NCI-H2081 (cell line): ENCODE measurements at places on chromosomes 13 and 19.

GRCh38 chr19:29942404-29943261 is 594 bp downstream of the URI1 start:
- DNase-seq = peak; percentile 50

GRCh38 chr19:56476651-56477428 is at the start of gene ZNF667:
Gene ZNF667, minus strand, starts transcription at chr19:56477345. Its CDS starts 14,975 bp downstream, at chr19:56462370.
- DNase-seq = no peak

- DNase-seq = no peak
Measured at GRCh38 chr19:39154100-39154628, 28.6 kb downstream of the PAK4 start.

DNA sequence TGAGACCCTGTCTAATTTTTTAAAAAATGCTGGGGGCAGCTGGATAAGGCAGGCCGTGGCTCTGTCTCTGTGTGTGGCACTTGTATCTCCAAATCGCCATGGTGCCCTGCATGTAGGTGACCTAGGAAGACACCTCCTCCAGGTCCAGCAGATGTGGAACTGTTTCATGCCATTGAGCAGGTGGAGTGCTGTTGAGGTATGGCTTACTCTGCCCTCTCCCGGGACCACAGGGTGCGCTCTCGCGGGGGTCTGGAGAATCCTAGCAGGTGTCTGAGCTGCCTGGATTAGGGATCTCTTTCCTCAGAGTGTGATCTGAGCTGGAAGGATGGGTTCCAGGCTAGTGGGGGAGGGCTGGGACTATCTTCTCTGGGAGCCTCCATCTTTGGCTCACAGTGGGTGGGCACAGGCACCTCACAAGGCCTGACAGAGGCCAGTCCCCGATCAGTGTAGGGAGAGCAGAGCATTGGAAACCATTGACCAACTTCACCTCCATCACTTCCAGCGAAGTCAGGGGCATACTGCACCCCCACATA is 67.7 kb upstream of the TM9SF2 start:
- no peak for DNase-seq

DNA sequence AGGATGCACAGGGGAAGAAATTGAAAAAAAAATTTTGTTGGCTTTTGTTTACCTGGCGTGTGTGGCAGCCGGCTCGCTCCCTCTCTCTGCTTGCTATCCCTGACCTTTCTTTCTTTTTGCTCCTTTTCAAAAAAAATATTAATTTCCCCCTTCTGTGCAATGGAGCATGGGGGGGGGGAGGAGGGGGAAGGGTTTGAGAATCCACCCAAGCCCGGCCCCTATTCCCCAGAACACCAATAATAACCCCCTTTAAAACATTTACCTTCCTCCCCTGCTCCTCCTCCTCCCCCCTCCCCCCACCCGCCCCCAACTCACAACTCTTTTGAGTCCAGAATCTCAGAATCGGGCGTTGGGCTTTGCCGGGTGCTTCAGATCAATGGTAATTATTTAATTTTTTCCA is 28.4 kb downstream of the NFIX start:
- DNase-seq = no peak

- no peak for DNase-seq
Measured at GRCh38 chr13:100951016-100951415, 276.4 kb upstream of the TMTC4 start.

DNA sequence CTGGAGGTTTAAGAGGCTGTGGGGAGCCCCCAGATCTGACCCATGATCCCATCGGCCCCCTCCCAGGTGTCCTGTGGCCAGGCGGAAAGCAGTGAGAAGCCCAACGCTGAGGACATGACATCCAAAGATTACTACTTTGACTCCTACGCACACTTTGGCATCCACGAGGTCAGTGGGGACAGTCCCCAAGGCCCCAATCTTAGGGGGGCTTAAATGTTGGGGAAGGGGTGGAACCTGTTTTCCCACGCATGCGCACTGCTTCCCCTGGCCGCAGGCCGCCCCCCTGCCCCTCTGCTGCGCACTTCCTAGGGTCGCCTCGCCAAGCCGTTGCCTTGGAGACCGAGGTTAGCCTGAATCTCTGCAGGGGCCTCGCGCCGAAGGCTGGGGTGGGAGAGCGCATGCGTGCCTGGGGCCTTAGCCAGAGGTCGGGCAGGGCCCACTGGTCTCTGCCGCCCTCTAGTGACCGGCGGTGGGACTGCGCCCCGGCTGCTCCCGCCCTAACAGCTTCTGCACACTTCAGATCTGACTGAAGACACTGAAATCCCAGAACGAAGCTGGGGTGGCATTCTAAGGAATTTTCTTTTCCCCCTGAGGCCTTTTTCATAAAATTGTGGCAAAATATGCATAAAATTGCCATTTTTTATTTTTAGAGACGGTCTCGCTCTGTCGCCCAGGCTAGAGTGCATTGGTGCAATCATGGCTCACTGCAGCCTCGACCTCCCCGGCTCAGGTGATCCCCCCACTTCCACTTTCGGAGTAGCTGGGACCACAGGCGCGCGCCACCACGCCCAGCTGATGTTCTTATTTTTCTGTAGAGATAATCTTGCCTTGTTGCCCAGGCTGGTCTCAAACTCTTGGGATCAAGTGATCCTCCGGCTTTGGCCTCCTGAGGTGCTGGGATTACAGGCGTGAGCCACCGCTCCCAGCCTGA is 3.6 kb downstream of the PRMT1 start:
- peak; percentile 93 for DNase-seq

DNA sequence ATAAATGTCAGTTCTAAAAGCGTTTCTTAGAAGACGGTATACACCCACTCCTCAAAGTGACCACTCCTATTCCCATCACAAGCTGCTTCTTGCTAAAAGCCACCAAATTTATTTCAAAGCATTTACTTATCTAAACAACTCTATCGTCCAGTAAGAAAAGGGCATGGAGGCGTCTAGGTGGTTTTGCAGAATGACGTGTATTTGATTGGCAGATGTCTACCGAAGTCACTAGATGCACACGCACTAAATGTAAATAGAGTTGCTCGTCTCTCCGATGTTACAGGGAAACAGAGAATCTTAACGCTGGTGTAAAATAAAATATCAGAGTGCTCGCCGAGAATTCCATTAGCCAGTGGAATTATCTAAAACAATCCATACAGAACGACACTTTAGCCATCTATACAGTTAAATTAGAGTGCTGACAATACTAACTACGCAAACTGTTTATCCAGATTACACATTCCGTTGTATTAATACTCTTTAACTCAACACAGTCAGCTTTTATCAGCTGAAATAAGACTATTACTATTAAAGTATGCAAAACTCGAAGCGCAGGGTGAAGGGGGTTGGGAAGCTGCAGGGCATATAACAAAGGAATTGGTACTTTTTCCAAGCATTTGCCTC is 1.9 kb downstream of the KLF12 start:
- DNase-seq = no peak

- no peak for DNase-seq
Measured at GRCh38 chr19:17358395-17358794, 18.7 kb downstream of the PLVAP start.

- DNase-seq = no peak
Measured at GRCh38 chr13:111514610-111515306, 194.3 kb downstream of the TEX29 start.

DNA sequence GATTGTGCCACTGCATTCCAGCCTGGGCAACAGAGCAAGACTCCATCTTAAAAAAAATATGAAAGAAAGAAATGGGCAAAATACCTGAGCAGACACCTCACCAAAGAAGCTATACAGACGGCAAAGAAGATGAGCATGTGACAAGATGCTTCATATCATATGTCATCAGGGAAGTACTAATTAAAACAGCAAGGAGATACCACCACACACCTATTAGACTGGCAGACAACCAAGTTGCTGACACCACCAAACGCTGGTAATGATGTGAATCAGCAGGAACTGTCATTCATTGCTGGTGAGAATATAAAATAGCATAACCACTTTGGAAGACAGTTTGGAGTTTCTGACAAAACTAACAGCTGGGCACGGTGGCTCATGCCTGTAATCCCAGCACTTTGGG is 11.5 kb upstream of the TFDP1 start:
- no peak for DNase-seq

- no peak for DNase-seq
Measured at GRCh38 chr13:111177921-111178320, 62.8 kb downstream of the ARHGEF7 start.

- no peak for DNase-seq
Measured at GRCh38 chr13:25948910-25949309, 102.9 kb downstream of the SHISA2 start.

DNA sequence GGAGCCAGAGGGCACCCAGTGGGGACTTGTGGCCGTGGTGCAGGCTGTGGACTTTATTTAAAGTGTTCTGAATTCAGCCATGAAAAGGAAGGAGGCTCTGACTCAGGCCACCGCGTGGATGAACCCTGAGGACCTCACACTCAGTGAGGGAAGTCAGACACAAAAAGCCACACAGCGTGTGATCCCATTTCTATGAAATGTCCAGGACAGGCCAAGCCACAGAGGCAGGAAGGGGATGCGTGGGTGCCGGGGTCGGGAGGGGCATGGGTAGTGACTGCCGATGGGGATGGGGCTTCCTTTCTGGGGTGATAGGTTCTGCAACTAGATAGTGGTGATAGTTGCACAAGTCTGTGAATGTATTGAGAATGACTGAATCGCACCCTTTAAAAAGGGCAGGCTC is 8.7 kb upstream of the ZBTB7A start:
- no peak for DNase-seq

DNA sequence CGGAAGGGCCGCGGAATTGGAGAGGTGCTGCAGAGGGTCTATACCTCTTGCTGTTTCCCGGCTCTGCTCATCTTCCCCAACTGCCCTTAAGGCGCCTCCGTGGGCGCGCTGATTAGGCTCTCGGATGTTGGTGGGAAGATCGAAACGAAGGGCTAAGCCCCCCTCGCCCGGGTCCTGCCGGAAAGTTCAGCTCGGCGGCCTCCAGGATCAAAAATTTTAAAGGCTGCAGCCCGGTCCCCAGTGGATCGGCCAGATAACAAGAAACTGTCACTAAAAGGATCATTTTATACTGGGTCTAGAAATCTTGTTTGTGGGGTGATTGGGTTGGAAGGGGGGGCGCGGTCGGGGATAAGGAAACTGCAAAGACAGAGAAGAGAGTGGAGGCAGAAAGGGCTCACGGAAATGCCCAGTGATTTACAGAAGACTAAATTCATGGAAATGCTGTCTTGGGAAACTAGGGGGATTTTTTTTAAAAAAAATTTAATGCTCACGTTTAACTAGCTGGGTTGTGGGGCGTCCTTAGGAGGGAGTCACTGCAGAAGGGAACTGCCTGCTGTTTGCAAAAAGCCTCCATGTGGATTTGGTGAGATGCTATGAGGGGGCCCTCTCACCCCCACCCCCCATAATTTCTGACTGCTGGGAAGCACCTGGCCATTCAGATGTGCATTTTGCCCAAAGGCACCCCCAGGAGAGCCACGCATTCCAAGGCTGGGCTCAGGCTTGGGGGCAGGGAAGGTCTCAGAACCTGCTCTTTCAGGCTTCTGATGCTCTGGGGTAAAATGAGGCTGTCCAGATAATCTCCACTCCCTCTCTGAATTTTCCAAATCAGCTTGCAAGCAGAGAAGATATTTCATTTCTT is 7.7 kb downstream of the CDX2 start:
- DNase-seq = no peak

DNA sequence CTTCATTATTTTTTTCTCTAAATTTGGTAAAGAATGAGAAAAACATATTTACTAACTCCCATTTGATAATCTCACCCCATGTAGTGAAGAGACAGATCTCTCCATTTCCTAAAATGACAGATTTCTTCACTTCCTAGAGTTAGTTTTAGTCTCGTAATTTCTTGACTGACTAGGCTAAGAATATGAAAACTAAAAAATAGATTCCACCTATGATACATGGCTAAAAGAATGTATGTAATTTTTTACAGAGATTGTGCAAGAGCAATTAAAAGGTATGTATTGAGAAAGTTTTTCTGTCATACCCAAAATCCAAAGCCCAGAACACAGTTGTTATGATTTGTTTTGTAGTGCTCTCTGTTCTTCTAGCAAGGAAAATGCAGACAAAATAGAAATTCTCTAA is 9.5 kb downstream of the NALCN start:
- DNase-seq = no peak

DNA sequence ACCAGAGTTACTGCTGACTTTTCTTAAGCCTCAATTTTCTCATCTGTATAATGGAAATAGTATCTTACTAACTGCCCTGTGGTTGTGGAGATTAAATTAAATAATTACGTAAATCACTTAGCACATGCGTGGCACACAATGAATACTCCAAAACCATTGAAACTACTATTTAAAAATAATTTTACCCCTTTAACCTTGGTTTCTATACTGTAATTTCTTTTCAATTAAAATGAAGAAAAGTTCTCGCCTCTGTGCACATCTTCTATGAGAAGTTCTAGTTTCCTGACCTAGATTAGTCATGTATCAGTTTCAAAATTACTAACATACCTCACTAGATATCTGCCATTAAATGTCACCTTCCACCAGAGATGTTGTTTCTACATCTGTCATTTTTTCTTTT is 5.7 kb downstream of the SLITRK1 start:
- DNase-seq = no peak

DNA sequence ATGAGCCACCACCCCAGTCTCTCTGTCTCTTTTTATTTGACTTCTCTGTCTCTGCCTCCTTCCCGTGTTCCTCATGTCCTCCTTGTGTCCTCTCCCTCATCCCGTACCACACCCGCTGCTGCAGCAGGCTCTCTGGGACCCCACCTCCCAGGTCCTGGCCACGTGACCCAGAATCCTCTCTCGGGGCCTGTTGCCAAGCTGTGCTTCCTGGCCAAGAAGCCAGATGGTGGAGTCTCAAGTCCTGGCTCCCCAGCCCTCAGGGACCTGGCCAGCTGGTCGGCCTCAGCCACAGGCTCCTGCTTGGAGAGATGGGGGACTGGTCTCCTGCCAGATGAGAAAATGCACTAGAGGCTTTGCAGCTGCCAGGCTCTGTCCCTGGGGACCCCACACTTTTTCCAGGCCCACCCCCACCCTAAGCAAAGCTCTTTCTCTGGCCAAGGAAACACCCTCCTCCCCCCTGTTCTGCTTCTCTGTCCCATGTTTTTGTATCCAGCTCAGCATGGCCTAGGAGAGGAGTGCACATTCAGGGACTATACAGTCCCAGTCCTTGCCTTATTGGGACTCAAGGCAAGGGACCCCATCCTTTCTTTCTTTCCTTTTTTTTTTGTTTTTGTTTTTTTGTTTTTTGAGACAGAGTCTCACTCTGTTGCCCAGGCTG is 34.3 kb upstream of the SHKBP1 start:
- DNase-seq = peak; percentile 12

GRCh38 chr19:10568062-10568825 is 535 bp downstream of the CDKN2D start:
- no peak for DNase-seq

DNA sequence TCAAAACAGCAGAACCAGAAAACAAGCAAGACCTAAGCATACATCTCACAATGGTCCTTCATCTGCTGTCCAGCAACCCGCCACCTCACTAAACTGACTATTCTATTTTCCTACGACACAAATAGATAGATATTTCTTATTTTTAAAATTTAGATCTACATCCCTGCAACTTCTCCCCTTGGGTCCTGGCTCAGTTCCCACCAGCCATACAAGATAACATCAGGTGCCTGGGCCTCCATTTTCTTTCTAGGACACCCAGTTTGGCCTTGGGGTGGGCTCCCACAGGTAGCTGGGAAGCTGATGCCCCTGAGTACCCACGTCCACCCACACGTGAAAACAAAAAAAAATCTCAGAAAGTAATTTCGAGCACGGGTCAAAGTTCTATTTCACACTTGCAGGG is 47.6 kb downstream of the TGDS start:
- no peak for DNase-seq

GRCh38 chr19:19137556-19138108 is 646 bp downstream of the TMEM161A start:
- no peak for DNase-seq

- no peak for DNase-seq
Measured at GRCh38 chr13:95222733-95223018, 78.6 kb downstream of the ABCC4 start.
